ENCODE measurements at places on chromosomes 16 and 17.

DNA sequence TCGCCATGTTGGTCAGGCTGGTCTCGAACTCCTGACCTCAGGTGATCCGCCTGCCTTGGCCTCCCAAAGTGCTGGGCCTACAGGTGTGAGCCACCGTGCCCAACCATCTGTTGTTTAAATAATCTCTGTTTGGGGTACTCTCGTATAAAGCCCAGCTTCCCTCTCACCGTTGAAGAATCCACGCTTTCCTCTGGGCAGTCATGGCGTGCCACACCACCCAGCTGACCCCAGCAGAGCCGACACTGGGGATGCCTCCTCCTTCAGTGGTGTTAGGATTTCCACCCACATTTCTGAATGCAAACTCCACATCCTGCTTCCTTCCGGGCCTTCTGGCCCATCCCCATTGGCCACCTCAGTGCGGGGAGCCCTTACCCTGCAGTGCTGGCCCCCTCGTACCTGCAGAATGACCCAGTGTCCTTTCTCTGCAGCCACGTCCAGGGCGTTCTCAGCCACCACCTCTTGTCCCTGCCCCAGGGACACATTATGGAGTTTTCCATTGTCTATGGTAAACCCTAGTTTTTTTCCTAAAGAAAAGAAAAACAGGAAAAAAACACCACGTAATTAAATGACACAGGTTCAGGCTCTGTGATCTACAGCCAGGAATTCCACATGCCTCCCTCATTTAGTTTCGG, 60.4 kb downstream of the PGS1 start:
- DNase-seq = peak; percentile 25

DNA sequence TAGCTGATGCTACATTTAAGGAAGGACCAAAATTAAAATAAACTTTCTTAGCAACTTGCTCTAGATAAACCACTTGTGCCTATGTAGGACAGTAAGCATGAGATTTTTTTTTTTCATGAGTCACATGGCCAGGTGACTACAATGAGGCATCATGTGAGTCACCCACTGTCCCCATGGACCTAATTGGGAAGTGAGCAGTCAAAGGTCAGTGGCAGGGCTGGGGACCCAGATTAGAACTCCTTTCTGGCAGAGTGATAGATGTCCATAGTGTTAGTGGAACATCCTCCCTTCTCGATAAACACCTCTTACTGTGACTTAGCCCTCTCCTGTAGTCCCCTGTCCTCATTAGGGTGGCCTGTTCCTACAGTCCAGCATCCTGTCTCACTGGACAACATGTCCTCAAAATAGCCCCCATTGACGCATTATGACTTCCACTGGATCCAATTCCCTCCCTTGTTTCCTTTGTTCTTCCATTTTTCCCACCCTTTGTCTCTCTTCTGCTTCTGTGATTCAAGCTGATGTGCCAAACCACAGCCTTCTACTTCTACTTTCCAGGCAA, 12.4 kb downstream of the ITGB3 start:
- DNase-seq = peak; percentile 88

- DNase-seq = no peak
These were observed 127.8 kb downstream of the OR1D5 start for GRCh38 chr17:2935632-2936031.

DNA sequence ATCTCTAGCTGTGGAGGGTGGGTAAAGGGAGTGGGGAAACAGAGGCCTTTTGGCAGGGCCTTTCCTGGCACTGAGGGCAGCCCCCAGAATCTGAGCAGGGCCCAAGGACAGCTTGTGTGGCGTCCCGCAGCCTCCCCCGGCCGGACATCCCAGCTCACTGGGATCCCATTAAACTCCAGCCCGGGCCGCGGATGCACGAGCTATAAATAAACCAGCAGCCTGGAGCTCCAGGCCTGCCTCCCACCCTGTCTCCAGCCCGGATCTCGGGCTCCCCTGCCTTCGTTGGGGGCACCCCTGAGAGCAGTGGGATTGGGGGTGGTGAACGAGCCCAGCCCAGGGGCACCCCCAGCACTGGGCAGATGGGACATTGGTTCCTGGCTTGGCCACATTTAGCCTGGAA, 13.8 kb upstream of the AATK start:
- no peak for DNase-seq

- DNase-seq = peak; percentile 37
These were observed 5.7 kb downstream of the BECN1 start for GRCh38 chr17:42818379-42818778.

DNA sequence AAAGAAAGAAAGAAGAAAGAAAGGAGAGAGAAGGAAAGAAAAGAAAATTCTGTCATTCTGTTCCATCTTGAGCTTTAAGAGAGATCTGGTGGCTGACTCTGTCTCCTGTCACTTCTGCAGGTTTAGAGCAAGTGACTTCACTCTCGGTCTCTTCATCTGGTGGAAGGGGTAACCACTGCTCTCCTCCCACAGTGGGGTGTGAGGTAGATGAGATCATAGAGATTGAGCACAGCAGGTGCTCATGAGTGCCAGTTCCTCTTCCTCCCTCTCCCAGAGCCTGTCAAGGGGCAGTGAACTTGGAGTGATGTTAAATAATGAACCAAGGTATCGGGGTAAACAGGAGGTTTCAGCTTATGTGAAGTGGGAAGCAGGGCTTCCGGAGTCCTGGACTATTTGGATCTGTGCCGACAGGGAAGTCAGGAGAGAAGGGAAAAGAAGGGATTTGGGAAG, 47.7 kb downstream of the BEAN1 start:
- no peak for DNase-seq

GRCh38 chr16:51175081-51175480, 24.0 kb upstream of the SALL1 start:
- no peak for DNase-seq

GRCh38 chr17:51636291-51636690, 375.9 kb downstream of the UTP18 start:
- no peak for DNase-seq

GRCh38 chr17:59561042-59561441, 4.4 kb upstream of the DHX40 start:
- DNase-seq = peak; percentile 61

GRCh38 chr17:57667461-57667923, 77.6 kb downstream of the CCDC182 start:
- DNase-seq = no peak

DNA sequence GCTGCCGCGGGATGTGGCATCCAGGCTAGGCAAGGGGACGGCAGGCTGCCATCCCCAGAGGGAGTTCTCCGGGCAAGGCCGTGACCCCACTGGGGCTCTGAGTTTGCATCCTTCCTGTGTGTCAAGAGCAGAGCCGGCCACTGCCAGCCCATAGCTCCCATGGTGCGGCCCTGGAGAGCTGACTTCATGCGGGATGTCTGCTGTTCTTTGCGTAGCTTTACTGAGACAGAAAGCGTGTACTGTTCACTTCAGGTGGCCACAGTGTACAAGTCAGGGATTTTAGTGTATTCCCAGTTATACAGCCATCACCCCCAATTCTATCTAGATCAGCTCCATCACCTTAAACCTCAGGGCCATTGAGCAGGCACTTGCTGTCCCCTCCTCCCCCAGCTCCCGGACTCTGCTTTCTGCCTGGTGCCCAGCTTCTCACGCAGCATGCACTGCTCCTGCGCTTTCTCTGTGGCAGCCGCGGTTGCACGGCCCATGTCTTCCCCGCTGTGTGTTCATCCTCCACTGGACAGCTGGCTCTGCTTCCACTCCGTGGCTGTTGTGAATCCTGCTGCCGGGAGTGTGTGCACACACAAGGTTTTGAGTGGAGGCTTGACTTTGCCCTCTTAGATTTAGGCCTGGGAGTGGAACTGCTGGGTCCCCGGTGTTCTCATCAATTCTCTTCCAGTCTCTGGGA, 71.2 kb downstream of the KLHDC4 start:
- DNase-seq = no peak

GRCh38 chr17:80703142-80703478, 158.5 kb downstream of the RPTOR start:
- no peak for DNase-seq

- DNase-seq = peak; percentile 52
These were observed 30.7 kb downstream of the CDRT4 start for GRCh38 chr17:15436473-15437302.

DNA sequence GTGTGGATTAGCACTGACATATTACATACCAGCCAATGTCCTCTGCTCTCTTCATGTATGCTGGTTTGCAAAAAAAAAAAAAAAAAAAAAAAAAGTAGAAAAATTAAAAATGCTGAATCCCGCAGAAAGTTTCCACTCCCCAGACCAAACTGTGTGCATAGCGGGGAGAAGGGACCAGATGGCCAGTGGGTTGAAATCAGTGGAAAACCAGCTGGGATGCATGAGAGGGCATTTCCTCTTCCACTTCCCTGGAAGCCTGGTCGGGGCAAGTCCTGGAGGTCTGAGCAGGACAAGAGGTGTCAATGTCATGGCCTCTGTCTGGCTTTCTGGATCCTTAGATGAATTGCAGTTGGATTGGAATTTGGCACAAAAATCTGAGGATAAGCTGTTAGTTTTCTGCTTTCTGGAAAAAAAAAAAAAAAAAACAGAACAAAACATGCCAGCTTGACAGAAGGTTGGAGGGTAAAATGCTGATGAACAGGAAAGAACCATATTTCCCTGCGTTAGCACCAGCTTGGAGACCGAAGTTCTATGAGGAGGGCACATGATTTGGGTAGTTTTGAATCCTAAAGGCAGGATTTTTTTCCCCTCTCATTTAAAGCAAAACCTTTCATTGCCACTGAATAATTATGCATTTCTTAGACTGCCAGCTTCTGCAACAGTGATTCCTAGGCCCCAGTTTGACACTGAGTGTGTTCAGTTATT, 941.5 kb upstream of the EEF2KMT start:
- no peak for DNase-seq
